ENCODE measurements at places on chromosomes 7 and 10.

DNA sequence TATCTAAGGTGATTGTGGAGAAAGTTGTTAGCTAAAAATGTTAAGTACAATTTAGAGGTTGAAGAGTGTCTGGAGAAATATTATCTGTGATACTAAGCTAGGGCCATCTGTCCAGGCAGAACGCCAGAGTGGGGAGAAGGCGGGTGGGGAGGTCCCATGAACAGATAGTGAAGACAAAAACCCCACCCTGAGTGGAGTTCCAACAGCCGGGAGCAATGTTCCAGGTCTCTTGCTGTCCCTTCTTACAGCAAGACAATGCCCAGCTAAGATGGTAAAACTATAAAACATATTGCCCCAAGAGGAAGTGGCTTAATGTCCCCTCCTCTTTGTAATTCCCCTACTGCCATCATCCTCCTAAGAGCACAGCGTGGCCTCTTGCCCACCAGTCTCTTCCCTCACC, 10.4 kb upstream of the IL15RA start:
- DNase-seq = no peak

DNA sequence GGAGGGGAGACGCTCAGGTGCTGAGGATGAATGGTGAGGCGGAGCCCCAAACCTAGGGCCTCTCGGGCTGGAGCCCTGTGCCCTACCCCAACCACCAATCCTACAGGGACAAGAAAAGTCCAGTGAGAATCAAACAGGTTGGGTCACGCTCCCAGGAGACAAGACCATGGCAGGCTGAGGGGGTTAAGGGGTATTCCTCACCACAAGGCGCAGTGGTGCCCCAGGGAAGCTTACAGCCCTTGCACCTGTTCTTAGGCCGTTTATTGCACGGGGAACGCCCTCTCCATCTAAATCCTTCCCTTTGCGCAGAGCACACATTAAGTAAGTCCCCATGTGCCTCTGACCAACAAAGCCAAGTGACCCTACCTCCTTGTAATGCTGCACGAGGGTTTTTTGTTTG, 3.5 kb downstream of the FZD9 start:
- no peak for DNase-seq

- DNase-seq = no peak
Observed at GRCh38 chr7:156578578-156578940, 62.0 kb upstream of the RNF32 start.

DNA sequence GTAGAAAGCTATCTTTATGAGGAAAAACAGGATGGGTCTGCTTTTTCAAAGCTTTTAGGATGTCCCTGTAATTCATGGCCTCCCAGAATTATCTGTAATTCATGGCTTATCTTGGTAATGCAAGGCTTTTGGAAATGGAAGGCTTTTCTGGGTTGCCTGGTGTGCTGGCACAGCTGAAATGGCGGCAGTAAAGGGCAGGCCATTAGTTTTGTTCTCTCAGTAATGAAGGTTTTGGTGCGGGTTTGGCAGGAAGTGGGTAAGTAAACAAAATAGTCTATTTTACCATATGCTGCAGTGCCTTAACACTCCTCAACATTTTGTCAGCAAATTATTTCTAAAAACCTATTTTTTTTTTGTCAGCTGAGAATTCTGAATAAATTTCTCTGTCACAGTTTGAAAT, 69.3 kb downstream of the LRGUK start:
- DNase-seq = no peak

- no peak for DNase-seq
Observed at GRCh38 chr10:17740668-17741067, 11.3 kb upstream of the TMEM236 start.

GRCh38 chr7:42740408-42740807, 171.5 kb downstream of the C7orf25 start:
- DNase-seq = no peak

- no peak for DNase-seq
Observed at GRCh38 chr7:128874140-128875031, 11.7 kb downstream of the ATP6V1F start.

DNA sequence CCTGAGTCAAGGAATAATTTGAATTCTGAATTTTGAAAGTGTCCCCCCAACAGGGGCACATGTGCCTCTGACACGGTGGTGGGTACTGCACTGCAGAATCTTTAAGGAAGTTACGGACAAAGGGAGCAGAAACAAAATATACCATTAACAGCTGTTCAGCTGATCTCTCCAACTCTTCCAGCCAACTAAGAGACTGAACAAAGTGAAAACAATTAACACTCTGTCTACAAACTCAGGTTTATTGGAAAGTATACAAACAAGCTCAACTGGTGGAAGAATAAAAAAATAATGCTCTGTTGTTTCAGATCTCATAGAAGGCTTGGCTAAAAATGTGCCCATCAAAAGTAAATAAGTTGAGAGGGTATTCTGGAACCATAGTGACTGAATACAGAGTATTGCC, 34.4 kb downstream of the ASB4 start:
- no peak for DNase-seq

DNA sequence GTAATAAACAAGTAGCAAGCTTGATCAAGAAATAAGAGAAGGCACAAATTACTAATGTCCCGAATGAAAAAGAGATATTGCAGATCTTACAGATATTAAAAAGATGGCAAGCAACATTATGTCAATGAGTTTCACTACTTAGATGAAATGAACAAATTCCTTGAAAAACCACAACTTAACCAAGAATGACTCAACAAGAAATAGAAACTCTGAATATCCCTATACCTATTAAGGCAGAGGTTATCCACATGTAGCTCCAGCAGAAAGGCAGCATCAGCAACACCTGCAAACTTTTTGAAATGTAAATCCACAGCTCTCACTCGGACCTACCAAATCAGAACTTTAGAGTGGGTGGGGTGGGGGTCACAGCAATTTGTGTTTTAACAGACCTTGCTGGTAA, 33.6 kb downstream of the PDE1C start:
- DNase-seq = no peak

DNA sequence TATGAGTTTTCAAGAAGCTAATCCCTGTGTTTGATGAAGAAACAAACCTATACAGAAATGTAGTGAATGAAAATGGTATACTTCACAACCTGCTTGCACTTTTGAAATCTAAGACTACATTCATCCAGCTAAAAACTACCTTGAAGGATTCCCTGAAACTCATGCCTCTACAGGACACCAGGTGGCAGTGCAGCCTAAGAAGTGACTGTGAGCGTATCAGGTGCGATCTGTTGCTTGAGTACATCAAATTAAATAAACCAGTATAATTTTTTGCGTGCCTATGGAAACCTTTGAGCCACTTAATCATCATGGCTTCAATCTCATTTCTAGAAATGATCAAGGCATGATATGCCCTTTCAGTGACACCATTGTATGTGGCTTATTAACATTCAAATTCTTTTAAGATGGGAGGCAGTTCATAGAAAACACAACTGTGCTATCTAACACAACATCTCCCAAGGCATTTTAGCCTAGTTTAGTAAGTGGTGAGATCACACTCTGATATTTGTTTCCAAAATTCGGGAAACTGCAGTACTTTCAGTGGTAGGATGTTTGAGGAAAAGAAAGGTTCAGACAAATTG, 57.4 kb downstream of the PPP1R17 start:
- DNase-seq = peak; percentile 65

GRCh38 chr7:100983451-100984187, 14.3 kb downstream of the MUC12 start:
- DNase-seq = no peak

DNA sequence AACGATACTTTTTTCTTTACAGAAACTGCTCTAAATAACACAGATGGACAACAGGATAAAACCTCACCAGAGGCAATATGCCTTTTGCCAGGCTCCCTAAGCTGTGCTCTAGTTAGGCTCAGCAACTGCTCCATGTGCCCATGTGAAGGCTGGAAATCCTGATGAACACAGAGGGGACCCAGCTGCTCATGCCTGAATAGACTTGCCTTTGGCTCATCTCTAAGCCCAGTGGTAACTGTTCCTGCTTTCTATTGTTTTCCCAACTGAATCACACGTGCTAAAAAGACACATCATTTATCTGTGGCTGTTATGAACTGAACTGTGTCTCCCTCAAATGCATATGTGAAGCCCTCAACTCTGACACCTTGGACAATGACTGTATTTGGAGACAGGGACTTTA, 110.4 kb downstream of the RNF216 start:
- DNase-seq = no peak

GRCh38 chr10:114520453-114520852, 116.2 kb upstream of the AFAP1L2 start:
- no peak for DNase-seq

- no peak for DNase-seq
Observed at GRCh38 chr10:9339716-9340115, 1285.2 kb downstream of the GATA3 start.

Measured in pancreas (tissue), 10 donors.